ENCODE measurements at places on chromosomes 5 and 9. TPM values are rescaled to one million over a fixed set of nuclear protein-coding genes. Genes with fewer than 3 reads are reported as not detected.

SELENOP gene
- polyA plus RNA-seq: 713 TPM

DNA sequence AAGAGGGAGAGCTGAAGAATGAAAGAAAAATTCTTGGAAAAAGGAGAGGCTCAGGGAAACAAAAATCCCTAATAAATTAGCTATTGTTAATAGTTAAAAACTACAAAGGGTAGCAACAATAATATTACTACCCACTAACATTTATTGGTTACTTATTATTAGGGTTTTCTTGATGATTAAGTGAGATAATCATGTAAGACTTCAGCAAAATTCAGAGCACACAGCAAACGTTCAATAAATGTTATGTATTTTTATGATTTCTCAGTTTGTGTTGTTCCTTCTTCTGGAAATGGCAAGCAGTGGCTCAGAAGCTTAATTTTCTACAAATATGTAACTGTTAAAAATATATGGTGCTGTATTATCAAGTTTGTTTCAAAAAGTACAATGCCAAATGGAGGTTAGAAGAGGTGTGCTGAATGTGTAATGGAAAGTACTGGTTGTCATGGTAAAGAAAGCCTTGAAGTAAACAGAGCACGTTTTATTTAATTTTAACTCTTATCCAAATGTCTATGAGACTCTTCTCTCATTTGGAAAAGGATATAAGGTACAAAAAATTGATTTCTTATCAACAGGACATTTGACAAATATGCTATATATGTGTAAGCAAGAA, 226.0 kb upstream of the ATP10B start:
- DNase-seq: no peak

GRCh38 chr5:54013556-54014194, 296.7 kb downstream of the ARL15 start:
- DNase-seq: no peak

- no peak for DNase-seq
Measured at GRCh38 chr9:10250219-10250618, 362.6 kb downstream of the PTPRD start.

Data from left lung (tissue), 14 donors.